ENCODE measurements at places on chromosomes 13 and 19.
A peak's percentile ranks its signal among the peaks of the same experiment; 100 is the strongest.

GRCh38 chr13:99043831-99044231, 66.0 kb upstream of the DOCK9 start:
- no peak for DNase-seq

DNA sequence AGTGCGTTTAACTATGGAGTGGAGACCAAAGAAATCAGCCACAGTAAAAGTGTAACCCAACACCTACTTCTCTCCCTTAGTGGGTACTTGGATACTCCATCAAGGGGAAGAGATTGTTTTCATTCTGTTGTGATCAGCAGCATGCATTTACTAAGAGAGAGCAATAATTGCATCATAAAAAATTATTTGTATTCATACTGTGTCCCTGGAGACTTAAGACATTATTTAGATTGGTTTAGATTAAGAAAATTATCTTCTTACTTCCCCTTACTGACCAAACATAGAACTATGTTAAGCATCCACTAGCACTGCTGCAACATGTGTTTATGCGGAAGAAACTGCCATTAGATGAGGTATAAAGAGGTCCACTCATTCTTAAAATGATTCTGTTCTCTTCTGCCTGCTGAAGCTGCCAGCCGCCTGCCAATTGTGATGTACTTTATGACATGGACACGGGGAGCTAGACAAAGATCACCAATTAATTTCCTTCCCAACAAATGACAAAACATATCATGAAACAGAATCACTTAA, 738.5 kb downstream of the DIAPH3 start:
- no peak for DNase-seq

- DNase-seq: no peak
Observed at GRCh38 chr19:46371371-46371901, 24.5 kb downstream of the PPP5C start.

GRCh38 chr13:112069845-112070251, 2.9 kb downstream of the SOX1 start:
- DNase-seq: no peak

DNA sequence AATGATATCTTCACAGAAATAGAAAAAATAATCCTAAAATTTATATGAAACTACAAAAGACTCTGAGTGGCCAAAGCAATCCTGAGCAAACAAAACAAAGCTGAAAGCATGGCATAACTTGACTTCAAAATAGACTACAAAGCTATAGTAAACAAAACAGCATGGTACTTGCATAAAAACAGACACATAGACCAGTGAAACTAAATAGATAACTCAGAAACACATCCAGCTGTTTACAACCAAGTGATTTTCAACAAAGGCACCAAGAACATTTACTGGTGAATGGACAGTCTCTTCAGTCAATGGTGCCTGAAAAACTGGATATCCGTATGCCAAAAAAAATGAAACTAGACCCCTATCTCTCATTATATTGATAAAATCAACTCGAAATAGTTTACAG, 25.2 kb downstream of the SCGB2B2 start:
- no peak for DNase-seq

GRCh38 chr13:114200399-114200911, 21.4 kb downstream of the CFAP97D2 start:
- no peak for DNase-seq

DNA sequence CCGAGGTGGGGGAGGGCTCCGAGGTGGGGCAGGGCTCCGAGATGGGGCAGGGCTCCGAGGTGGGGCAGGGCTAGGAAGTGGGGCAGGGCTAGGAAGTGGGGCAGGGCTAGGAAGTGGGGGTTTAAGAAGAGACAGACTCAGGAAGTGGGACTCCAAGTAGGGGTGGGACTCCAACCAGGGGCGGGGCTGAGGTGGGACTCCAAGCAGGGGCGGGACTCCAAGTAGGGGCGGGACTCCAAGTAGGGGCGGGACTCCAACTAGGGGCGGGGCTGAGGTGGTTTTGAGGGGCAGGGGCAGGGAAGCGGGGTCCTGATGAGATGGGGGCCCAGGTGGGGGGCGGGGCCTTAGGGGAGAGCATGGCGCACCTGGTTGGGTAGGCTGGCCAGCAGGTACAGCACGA, 13.6 kb downstream of the CFD start:
- peak; percentile 70 for DNase-seq

Measured in stimulated activated CD4-positive, alpha-beta T cell treated with anti-CD3 and anti-CD28 coated beads, TNF-alpha, amount 100 ng/mL, for 1 hour (primary cell).